ENCODE measurements at places on chromosomes 4 and X.

DNA sequence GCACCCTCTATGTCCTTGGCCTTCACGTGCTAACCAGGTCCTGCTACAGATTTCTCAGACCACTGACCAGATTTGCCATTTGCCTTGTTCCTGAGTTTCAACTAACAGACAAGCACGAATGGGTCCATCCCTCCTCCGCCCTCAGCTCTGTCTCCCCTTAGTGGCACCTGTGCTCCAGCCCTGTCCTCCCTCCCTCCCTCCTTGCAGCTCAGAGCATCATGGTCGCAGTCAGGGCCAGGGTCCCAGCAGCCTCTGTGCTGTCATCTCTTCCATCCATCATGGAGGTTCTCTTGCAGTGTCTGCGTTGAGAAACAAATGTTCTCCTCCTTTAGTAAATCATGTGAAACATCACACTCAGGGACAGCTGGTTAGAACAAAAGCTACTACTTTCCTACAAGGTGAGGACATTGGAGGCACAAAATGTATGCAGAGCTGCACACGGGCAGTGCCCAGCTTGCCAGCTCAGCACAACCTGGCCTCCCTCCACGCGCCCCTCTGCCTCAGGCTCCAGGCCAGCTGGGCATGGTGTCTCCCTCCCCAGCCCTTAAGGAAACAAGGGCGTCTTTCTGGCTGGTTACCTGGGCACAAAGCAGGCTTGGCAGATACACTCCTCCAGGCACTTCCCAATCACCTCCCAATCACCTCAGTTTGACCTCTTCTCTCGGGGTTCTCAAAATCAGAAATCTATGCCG, 79.5 kb upstream of the ATP6AP2 start:
- no peak for DNase-seq

- DNase-seq = no peak
Measured at GRCh38 chr4:146260521-146260920, 46.2 kb downstream of the REELD1 start.

- DNase-seq = no peak
Measured at GRCh38 chr4:98481167-98481566, 177.2 kb downstream of the TSPAN5 start.

- DNase-seq = no peak
Measured at GRCh38 chrX:39969819-39970504, 127.8 kb downstream of the BCOR start.

GRCh38 chr4:157020882-157021281, 49.3 kb upstream of the PDGFC start:
- no peak for DNase-seq

All from fibroblast of mammary gland (primary cell).